Globus pallidus (tissue), 1 donor: ENCODE measurements at places on chromosomes 12 and 14.

- DNase-seq, result no peak
Measured at GRCh38 chr12:69949311-69950002, 124.4 kb downstream of the MYRFL start.

- peak; percentile 30 for DNase-seq
Measured at GRCh38 chr12:105921872-105922669, 216.7 kb downstream of the NUAK1 start.

DNA sequence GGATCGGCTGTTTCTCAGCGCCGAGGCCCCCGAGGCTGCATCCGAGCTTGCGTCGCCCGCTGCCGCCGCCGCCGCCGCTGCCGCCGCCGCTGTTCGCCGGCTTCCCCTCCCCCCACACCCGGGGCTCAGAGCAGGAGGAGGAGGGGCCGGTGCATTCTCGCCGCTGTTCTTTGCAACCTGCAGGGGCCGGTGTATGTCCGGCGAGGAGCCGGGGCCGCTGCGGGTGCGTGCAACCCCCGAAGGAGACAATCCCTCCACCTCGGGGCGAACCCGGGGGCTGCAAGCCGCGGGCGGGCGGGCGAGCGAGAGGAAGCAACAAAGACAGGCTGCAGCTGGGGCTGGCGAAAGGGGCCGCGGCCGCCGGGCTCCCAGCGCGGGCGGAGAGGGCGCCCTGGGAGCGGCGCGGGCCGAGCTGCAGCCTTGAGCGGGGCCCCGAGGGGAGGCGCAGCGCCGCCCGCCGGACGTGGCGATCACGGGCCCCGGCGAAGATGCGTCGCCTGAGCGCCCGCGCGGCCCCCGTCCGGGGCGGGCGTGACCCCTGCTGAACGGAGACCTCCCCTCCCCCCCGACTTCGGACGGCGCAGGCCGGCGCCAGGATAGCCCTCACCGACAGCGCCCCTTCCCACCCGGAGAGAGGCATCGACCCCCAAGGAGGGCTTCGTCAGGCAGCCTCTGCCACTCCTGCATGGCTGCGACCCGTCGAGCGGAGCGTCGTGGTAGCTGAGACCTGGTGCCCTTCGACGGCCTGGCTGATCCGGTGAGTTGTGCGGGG is 702 bp downstream of the FAM222A start:
- no peak for DNase-seq

DNA sequence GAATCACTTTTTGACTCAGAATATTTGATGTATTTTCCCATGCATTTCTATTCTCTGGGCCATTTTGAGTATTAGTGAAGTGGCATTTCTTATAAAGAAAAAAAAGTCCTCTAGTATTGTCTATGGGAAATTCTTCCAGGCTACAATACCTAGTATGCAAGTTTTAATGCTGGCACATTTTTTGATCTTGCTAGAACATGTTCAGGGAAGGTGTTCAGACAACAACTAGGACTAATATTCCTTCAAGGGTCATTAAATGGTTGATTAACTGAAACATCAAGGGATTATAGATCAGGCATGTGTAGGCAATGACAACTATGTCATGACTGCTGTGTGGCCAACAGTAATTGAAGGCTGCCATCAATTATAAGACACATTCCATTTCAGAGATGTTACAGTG is 7.7 kb downstream of the CCDC184 start:
- no peak for DNase-seq

DNA sequence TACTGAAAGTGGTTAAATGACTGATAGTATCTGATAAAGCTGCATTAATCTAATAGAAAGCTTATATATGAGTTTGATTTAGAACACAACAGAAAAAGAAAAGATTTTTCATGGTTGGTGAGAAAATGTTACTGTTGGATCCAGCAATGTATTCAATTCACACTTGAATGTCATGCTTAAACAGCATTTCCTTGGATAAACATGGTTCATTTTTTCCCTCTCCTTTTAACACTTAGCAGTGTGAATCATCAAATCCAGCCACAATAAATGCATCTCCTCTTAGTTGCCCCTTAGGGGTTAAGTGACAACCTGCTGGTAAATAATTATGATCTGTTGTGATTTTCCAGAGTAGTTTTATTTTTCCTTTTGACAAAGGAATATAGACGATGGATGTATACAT is 74.9 kb upstream of the GRIP1 start:
- no peak for DNase-seq

DNA sequence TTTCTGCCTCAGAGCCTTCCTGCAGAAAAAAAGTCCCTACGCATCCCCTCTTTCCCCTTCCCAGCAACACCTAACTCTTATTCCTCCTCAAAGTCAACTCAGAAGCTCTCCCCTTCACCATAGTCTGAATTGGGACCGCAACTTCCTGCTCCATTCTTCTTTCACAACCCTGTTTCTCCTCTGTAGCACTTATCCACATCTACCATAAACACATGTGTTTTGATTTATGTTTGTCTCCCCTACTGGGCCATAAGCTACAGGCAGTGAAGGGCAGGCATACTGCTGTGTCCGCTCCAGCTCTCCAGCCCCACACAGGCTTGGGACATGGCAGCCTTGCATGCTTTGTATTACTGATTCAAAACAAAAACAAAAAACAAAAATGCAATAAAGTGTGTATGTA is 5.9 kb downstream of the SDR9C7 start:
- no peak for DNase-seq

- no peak for DNase-seq
Measured at GRCh38 chr12:28890664-28891063, 258.4 kb upstream of the FAR2 start.

DNA sequence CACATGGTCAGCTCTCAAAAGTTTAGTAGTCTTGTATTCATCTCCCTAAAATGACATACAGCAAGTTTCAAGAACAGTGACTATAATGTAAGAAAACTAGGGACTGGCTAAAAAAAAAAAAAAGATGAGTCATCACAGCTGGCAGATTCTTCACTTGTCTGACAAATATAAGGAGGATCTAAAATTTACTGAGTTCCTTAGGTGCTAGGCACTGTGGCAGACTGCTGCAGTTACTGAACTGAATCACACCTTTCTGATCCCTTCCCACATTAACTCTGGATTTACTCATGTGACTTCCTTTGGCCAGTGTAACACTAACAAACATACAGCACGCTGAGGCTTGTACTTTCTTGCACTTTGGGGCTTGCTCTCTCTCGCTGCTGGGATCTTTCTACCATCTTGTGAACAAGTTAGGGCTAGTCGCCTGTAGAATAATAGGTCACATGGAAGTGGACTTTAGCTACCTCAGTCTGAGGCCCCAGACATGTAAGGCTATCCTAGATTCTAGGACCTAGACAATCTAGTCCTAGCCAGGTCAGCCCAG is 32.1 kb downstream of the BAZ1A start:
- peak; percentile 27 for DNase-seq

DNA sequence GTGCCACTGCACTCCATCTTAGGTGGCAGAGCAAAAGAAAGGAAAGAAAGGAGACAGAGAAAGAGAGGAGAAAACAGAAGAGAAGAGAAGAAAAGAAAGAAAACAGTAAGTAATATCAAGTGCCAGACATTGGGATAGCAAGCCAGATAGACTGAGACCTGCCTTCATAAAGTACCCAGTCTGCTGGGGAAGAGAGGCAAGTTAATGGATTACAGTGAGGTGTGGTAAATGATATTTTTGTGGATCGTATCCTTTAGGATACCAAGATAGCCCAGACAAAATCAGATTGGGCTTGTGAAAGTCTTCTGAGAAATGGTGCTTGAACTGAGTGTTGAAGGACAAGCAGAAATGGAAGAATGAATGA is 1.5 kb upstream of the SPTSSA start:
- DNase-seq, result no peak

GRCh38 chr14:61296151-61296550 is 15.0 kb upstream of the TMEM30B start:
- DNase-seq, result no peak

GRCh38 chr12:29281371-29282005 is 99.5 kb downstream of the ERGIC2 start:
- no peak for DNase-seq

DNA sequence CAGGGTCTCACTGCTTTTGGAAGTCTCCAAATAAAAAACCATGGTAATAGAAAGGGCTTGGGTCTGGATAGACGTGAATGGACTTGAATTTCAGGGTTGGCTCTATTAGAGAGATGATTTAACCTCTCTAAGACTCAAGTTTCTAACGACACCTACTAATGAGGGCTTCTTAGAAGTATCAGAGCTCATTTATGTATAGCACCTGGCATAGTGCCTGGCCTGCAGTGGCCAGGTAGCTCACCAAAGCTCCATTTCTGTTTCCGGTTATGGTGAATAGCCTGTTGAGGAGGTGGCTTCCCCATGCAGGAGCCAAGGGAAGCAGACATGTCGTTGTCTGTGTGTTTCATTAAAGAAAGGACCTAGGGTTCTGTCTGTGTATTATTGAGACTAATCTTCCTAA is 108.6 kb downstream of the ETV6 start:
- no peak for DNase-seq

DNA sequence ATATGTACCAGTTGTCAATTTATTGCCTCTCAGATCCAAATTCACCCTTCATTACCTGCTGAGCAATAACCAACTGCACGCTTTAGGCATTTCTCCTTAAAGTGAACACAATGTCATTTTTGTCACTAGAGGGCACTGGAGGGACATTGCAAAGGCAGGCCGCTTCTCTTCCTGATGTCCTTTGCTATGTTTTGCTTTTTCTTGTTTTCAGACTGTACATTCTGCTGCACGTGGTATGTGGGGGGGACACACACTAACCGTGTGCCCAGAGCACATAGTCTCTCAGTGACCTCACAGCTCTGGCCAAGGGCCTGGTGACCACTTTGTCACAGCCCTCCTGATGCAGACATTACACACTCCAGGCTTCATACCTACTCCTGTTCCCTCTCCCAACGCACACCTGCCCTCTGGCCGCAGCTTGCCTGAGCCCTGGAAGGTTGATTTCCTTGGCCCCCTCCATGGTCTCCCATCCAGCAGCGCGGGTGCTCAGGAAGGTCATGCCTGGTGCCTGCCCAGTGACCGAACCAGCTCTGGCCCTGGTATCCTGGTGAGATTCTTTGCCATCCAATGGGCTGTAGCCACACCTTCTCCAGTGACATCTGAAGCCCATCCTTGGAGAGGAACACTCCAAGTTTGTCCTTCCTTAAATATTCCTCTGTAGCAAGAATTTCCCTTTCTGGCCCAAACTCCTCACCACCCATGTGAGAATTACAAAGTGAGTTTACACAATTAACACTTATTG is 39.9 kb downstream of the MYO1H start:
- peak; percentile 32 for DNase-seq

- DNase-seq, result no peak
Measured at GRCh38 chr14:93963692-93964091, 12.7 kb downstream of the ASB2 start.

GRCh38 chr12:132736378-132736777 is 25.3 kb downstream of the ANKLE2 start:
- DNase-seq, result no peak

DNA sequence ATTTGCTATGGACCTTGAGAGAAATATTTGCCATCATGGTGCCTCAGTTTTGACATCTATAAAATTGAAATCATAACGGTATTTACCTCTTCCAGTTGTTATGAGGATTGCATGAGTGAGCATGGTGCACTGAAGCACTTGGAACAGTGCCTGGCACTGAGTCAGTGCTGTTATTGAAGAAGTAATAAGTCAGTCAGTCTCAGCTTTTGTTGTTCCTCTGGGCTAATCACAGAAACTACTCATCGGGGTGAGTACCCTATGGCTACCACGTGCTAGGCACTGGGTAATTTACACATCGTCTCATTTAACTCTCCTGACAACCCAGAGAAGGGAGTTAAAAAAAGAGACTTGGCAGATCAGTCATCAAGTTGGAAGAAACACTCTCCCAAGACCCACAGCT is 159.5 kb upstream of the NRXN3 start:
- no peak for DNase-seq

DNA sequence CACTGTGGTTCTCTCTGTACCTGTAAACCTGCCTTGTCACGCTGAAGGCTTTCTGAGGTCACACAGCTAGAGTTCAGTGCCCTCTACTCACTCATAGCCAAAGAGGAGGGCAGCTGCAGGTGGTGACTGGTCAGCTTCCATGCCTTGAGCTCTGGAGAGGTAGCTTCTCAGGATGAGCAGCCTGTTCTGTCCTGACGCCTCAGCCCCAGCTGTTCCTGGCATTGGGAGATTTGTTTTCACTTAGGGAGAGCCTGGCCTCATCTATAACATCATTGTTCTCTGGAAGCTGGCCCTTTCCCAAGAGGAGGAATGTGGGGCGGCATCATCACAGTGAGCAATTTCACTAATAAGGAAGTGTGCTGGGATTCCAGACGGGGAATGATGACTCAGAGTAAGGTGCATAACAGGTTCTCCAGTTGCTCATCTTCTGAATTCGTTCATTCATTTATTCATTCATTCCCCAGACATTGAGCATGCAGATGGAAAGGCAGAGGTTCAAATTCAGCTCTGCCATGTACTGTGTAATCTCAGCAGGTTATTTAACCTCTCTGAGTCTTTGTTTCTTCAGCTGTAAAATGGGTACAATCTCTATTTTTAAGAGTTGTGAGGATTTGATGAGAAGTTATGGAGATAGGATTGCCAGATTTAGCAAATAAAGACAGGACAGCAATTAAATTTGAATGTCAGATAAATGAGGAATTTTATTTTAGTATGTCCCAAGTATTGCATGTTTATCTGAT is 255.8 kb upstream of the CRY1 start:
- peak; percentile 65 for DNase-seq

DNA sequence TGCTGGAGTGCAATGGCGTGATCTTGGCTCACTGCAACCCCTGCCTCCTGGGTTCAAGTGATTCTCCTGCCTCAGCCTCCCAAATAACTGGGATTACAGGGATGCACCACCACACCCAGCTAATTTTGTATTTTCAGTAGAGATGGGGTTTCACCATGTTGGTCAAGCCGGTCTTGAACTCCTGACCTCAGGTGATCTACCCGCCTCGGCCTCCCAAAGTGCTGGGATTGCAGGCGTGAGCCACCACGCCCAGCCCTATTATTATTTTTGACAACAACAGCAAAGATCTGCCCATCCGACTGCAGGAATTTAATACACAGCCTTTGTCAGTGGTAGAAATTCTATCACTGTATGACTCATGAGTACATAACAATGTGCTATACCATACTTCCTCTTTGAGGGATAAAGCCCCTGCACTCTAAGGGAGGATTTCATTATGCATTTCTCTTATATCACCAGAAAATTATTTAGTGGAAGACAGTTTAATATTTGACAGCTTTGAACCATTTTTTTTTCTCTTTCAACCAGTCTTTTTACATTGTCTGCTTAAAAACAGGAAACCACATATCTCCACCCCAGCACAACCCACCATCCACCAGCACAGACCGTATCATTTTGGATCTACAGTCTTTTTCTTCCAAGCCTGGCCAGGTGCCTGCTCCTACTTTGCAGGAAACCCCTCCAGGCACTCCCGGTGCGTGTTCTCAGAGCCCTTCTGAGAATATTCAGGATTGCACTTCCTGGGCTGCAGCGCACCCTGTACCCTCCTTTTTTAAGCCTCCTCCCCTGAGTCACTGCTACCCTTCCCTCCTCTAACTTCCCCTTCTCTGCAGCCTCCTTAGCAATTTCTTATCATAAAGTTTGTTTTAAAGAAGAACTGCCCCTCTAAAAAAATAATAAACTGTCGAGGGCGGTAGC is 594 bp downstream of the ARHGDIB start:
- DNase-seq, result peak; percentile 19

GRCh38 chr12:15636060-15636890 is 152.9 kb downstream of the EPS8 start:
- no peak for DNase-seq

GRCh38 chr12:69447892-69448291 is 22.3 kb upstream of the FRS2 start:
- DNase-seq, result no peak
